Epithelial cell of proximal tubule (primary cell): ENCODE measurements at places on chromosomes 5 and 9. TPM values are rescaled to one million over a fixed set of nuclear protein-coding genes. Genes with fewer than 3 reads are reported as not detected.

The KIF27 gene
- 1.5 and 2.7 TPM in 2 replicates for total RNA-seq

GRCh38 chr9:104882566-104882965, 45.4 kb downstream of the ABCA1 start:
- DNase-seq, result no peak

GRCh38 chr5:33563983-33564908, 123.5 kb downstream of the TARS1 start:
- DNase-seq, result no peak

GRCh38 chr5:151637676-151638075, 46.5 kb upstream of the FAT2 start:
- DNase-seq, result no peak

- DNase-seq, result no peak
Measured at GRCh38 chr5:132266031-132266835, 8.7 kb downstream of the PDLIM4 start.

DNA sequence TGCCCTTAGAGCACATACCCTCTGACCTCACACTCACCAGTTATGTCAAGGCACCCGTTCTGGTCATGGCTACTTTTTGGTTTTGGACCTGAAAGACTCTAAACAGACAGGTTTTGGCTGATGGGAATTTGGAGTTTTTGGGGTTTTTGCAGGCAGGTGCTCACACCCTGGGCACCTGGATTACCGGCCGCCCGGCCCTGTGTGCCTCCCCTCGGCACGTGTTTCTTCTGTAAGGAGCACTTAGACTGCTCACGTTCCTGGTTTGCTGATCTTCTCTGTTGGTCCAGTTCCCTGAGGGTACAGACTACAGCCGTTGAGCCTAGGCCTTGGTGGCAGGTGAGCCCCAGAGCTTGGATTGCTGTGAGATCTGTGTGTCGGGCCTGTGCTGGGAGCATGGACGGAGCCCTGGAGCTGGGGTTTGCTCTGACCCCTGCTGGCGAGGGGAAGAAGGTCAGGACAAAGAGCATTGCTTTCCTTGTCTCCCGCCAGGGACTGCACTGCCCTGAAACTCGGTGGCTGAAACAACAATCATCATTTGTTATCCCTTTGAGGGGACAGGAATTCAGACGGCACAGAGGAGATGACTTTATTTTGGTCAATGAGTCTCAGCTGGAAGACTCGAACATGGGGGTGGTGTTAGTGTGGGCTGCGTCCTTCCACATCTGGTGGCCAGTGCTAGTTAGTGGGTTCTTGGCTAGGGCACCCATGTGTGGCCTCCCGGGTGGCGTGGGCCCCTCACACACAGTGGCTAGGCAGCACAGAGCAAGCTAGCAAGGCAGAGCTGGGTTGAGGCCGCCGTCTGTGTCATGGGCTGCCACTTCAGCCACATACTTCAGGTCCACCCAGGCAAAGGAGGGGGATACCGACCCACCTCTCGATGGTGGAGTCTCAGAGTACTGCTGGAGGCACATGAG, 76.4 kb downstream of the EHMT1 start:
- no peak for DNase-seq

DNA sequence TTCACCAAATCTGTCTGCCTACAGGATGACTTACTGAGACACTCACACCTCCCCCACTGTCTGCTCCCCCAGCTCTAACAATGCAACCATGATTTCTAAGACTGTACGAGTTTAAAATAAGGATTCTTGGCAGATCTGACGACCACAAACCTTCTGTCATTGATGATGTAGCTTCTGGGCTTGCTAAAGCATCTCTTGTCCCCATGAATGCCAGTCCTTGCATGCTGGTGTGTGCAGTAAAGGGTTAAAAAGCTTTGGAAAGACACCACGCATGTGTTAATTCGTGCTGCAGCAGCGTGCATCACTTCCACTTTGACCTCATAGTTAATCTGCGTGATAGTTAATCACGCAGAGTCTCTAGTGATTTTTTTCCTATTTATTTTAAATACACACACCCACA, 411 bp upstream of the GABRG2 start:
- DNase-seq, result no peak

The ACER2 gene
- 1.3 and 4.1 TPM in 2 replicates for total RNA-seq

The TMEM141 gene
- total RNA-seq, result 90.4 and 108 TPM in 2 replicates

The ARID3C gene
- total RNA-seq, result not detected in 2 replicates

GRCh38 chr9:84166891-84167290, 173.7 kb downstream of the SLC28A3 start:
- DNase-seq, result no peak
